ENCODE measurements at places on chromosomes 3 and 15. TPM values are rescaled to one million over a fixed set of nuclear protein-coding genes. Genes with fewer than 3 reads are reported as not detected.
A peak's percentile ranks its signal among the peaks of the same experiment; 100 is the strongest.

DNA sequence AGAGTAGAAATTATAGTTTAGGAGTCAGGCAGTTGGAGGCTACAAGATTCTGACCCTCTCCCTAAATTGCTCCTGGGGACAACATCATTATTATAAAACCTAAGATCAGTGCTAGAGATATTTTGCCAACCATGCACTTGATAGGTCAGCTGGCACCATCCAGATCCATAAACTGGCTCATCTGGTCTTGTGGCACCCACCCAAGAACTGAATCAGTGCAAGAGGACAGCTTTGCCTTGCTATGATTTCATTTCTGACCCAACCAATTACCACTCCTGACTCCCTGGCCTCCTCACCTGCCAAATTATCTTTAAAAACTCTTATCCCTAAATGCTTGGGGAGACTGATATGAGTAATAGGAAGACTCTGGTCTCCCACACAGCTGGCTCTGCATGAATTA is 461.1 kb upstream of the TGFBR2 start:
- no peaks in the 10 kb centered on the region for H3K27me3 ChIP-seq
- peak; percentile 33 for DNase-seq
- no peaks in the 10 kb centered on the region for H3K36me3 ChIP-seq
- no peak overlapping the region for H3K27ac ChIP-seq

- no peaks in the 10 kb centered on the region for H3K36me3 ChIP-seq
- H3K4me1 ChIP-seq, result no peaks in the 10 kb centered on the region
- no peaks in the 10 kb centered on the region for H3K27me3 ChIP-seq
- H3K27ac ChIP-seq, result no peak overlapping the region
- H3K4me3 ChIP-seq, result no peak overlapping the region
Observed at GRCh38 chr3:193499136-193499770, 55.4 kb downstream of the ATP13A4 start.

DNA sequence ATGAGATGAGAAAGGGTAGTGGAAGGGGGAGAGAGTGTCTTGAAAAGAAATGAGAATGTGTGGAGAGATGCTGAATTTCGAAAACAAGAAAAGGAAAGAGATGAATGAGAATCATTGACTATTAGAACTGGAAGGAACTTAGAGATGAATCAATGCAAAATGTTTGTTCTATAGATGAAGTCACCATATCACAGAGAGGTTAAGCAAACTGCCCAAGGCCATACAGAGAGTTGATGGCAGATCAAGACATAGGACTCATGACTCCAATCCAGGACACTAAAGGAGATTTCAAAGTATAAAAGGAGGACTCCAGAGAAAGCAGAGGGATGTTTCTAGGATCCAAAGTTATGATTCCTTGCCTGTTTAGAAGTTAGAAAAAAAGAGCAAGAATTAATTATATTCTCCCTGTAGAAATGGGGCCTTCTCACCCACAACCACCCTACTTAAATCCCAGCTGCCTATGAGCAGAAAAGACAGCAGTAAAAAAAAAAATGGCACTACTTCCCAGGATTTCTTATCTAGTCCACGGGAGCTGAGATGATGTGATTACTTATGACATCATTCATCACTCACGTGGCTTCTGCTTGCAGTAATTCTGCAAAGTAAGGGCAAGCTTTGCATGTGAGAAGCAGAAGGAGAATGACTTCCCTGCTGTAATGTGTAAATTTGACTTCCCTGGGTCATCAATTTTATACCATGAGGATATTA is 210.8 kb upstream of the MRPL3 start:
- peaks cover 1% of the 10 kb centered on the region for H3K4me1 ChIP-seq
- no peaks in the 10 kb centered on the region for H3K27me3 ChIP-seq
- no peak for DNase-seq
- no peaks in the 10 kb centered on the region for H3K36me3 ChIP-seq
- no peak overlapping the region for H3K27ac ChIP-seq

DNA sequence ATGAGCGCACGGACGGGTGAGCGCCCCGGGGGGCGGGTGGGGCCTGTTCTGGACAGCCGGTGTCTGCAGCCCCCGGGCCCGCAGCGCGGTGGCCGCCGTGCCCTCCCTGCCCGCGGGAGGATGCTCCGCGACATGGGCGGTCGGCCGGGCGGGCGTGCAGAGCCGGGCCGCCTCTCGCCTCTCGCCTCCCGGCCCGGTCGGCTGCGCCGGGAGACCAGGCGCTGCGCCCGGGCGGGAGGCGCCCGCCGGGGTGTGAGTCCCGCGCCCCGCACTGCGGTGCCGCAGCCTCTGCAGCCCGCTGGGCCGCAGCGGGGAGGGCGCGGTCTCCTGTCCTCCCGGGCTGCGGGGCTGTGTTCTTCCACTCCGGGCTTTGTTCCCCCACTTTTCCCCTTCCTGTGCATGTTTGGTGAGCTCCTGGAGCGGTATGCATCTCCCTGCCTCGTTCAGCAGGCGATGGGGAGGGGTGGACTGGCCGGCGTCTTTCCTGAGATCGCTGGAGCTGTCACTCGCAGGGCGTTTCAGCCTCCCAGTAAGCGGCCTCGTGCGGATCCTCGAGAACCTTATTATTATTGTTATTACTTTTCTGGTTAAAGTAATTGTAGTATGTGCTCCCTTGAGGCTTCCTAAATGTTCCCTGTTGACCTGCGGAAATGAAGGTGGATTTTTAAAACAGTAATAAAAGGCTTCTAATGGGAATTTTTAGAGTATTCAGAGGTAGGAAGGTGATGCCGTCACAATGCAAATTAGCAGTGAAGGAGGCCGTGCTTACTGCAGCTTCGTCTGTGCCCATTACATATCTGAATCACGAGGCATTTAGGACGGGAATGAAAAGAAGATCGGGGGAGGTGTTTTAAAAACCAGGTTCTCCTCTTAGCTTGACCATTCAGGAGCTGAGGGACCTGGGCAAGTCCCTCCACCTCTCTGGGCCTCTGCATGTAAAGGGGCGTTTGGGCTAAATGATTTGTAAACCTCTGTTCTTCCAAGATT is 593 bp downstream of the TMOD2 start:
- no peaks in the 10 kb centered on the region for H3K36me3 ChIP-seq
- H3K4me1 ChIP-seq, result no peaks in the 10 kb centered on the region
- H3K4me3 ChIP-seq, result peak overlapping the region; percentile 87
- H3K27me3 ChIP-seq, result peaks cover 26% of the 10 kb centered on the region
- DNase-seq, result peak; percentile 61

DNA sequence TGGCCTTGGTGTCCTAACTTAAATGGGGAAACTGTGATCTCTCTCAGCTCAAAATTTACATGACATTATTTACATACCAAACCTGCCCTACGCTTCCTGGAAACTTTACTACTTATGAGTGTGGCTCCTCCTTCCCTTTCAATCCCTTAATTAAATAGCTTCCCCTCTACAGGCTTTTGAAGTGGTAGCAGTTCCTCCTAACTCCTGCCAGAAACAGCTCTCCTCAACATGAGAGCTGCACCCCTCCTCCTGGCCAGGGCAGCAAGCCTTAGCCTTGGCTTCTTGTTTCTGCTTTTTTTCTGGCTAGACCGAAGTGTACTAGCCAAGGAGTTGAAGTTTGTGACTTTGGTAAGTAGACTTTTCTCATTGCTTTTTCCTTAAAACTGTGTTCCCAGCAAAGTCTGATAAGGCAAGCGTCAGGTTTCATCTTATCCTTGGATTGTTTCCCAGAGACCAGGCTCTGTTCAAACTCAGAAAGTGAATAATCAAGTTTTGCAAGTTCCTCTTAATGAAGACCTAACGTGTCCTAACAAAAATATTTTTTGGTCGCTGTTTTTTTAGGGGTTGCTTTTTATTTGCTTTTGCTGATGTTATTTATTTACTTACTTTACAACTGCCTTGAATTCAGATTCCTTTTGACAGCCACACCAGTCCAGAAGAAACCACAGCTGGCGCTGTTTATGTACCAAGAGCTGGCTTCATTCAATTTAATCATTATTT is at the start of gene ACP3:
ACP3 (plus strand) TSS at position 179 of the 720 bp plus-strand sequence; CDS start at position 229, 50 bp downstream.
- peak within 1 kb of the TSS; percentile 54 for H3K4me3 ChIP-seq
- no peaks in the 10 kb centered on the region for H3K36me3 ChIP-seq
- H3K27ac ChIP-seq, result peak within 1 kb of the TSS; percentile 63
- DNase-seq, result peak; percentile 77

DNA sequence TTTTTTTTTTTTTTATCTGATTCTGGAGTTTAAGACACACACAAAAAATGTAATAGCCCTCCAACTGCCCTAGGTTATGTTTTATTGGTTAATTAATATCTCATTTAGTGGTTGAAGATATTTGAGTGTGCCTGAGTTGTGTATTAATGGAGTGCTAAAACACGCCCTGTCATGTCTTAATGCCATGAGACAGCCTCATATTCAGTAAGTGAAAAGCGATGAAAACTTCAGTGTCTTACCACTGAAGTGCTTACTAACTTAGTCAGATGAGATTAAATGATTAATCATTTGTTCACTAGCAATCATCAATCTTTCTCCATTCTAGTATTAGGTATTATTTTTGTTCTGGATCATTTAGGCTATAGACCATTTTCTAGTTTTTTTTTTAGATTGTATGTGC is 544.7 kb upstream of the ROBO2 start:
- H3K4me3 ChIP-seq, result no peak overlapping the region
- H3K27me3 ChIP-seq, result no peaks in the 10 kb centered on the region
- H3K36me3 ChIP-seq, result no peaks in the 10 kb centered on the region
- no peak for DNase-seq
- peaks cover 6% of the 10 kb centered on the region for H3K4me1 ChIP-seq

DNA sequence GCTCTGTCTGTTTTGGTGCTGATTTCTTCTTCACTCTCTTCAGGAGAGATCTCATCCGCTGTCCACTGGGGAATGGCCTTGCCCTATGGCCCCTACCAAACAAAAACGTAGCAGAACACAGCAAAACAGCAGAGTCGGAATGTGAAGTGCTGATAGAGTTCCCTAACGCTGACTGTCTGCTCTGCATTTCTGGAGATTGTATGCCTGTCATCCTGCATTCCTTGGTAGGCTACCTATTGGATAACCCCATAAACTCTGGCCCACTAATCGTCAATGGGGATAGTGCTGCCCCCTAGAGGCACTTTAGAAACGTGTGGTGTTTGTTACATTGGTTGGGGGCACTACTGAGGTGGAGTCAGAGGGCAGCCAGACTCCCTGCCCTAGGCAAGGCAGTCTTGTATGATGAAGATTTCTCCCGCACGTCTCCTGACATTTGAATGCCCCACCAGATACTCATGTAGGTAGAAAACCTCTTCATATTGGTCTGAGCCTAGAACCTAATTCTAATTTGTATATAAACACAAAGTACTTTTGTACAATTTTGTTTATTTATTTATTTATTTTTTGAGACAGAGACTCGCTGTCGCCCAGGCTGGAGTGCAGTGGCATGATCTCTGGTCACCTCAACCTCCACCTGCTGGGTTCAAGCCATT is 15.6 kb upstream of the MAGEF1 start:
- DNase-seq, result peak; percentile 74
- no peak overlapping the region for H3K4me3 ChIP-seq
- no peaks in the 10 kb centered on the region for H3K36me3 ChIP-seq
- H3K4me1 ChIP-seq, result peaks cover 5% of the 10 kb centered on the region
- H3K27ac ChIP-seq, result no peak overlapping the region

- no peak for DNase-seq
- no peak overlapping the region for H3K4me3 ChIP-seq
- H3K27me3 ChIP-seq, result no peaks in the 10 kb centered on the region
- no peak overlapping the region for H3K27ac ChIP-seq
- peaks cover 3% of the 10 kb centered on the region for H3K4me1 ChIP-seq
- H3K36me3 ChIP-seq, result no peaks in the 10 kb centered on the region
Observed at GRCh38 chr3:190150681-190151080, 30.0 kb upstream of the P3H2 start.

DNA sequence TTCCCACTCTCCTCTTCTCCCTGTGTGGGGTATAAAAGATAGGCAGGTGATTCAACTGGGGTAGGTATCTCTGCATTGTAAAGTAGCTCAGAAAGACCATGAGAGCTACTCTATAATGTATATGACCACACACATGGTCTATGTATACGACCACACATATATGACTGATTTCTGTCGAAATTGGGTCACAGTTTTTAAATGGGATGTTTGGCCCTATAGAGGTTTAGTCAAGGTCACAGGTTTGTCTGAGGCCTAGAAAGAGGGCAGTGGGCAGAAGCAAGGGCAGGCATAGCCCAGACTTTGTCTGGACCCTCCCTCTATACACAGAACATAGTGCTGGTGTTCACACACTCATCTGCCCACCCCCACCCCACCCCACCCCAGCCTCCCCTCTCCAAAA is 4.4 kb downstream of the LAMP3 start:
- no peak overlapping the region for H3K4me3 ChIP-seq
- no peak for DNase-seq
- H3K27me3 ChIP-seq, result peaks cover 38% of the 10 kb centered on the region
- H3K27ac ChIP-seq, result no peak overlapping the region

DNA sequence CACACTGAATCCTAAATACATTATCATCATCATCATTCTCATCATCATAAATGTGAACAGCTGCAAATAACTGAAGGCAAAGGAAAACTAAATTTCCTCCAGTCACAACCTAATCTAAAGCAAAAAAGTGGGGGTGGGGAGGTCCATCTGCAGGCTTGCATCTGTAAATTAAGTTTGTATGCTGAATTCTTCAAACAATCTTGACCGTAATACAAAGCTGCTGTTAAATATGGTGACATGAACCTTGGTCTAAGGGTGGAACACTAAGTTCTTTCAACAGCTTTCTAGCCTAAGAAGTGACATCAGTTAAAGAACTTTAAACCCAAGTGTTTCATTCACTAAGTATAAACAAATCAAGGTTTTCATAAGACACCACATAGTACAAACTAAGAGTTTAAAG is 4.3 kb downstream of the LRRFIP2 start:
- H3K36me3 ChIP-seq, result peaks cover 55% of the 10 kb centered on the region
- no peak overlapping the region for H3K4me3 ChIP-seq
- no peaks in the 10 kb centered on the region for H3K27me3 ChIP-seq
- DNase-seq, result no peak
- H3K27ac ChIP-seq, result no peak overlapping the region

DNA sequence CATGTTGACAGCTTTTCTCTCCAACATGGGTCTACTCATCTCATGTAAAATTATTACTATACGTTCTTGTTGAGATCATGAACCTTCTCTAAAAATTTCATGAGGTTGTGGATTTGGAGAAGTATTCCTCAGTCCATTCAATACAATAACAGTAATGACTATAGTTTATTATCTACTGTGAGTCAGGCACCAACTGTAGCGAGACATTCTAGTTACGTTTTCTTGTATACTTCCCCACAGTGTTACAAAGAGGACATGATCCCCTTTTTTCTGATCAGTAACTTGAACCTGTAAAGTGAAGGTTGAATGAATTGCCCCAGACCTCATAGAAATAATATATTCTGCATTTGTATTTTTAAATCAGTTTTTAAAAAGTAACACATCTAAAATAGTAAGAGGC is 76.4 kb downstream of the AKAP13 start:
- H3K27me3 ChIP-seq, result no peaks in the 10 kb centered on the region
- no peaks in the 10 kb centered on the region for H3K36me3 ChIP-seq
- H3K4me3 ChIP-seq, result no peak overlapping the region
- H3K4me1 ChIP-seq, result no peaks in the 10 kb centered on the region

- H3K36me3 ChIP-seq, result no peaks in the 10 kb centered on the region
- peaks cover 21% of the 10 kb centered on the region for H3K4me1 ChIP-seq
- H3K27ac ChIP-seq, result peak overlapping the region; percentile 58
- peak; percentile 82 for DNase-seq
- H3K4me3 ChIP-seq, result peak overlapping the region; percentile 66
Observed at GRCh38 chr3:149224736-149225594, 3.3 kb upstream of the CP start.

- H3K27me3 ChIP-seq, result no peaks in the 10 kb centered on the region
- no peak overlapping the region for H3K4me3 ChIP-seq
- H3K4me1 ChIP-seq, result no peaks in the 10 kb centered on the region
- no peaks in the 10 kb centered on the region for H3K36me3 ChIP-seq
Observed at GRCh38 chr15:99961011-99961441, 227.8 kb upstream of the LYSMD4 start.

Gene PROK2
- not detected for total RNA-seq

Gene PIERCE2
- total RNA-seq, result 0.54 TPM

Gene NLGN1
- 20.1 TPM for total RNA-seq

Gene CCR8
- not detected for total RNA-seq

Gene ACVR2B
- total RNA-seq, result 0.76 TPM

Measured in GM23248 (cell line).